ENCODE measurements at places on chromosomes 11 and 22. TPM values are rescaled to one million over a fixed set of nuclear protein-coding genes. Genes with fewer than 3 reads are reported as not detected.

The RAB39A gene
- 0.71 TPM for polyA plus RNA-seq

The C11orf58 gene
- polyA plus RNA-seq, result 83.9 TPM

GRCh38 chr11:1100417-1101245 lies 26.0 kb downstream of the MUC2 start:
- no peaks in the 10 kb centered on the region for H3K4me1 ChIP-seq
- DNase-seq, result peak; percentile 59
- H3K27me3 ChIP-seq, result no peaks in the 10 kb centered on the region
- H3K27ac ChIP-seq, result no peak overlapping the region
- no peaks in the 10 kb centered on the region for H3K36me3 ChIP-seq

DNA sequence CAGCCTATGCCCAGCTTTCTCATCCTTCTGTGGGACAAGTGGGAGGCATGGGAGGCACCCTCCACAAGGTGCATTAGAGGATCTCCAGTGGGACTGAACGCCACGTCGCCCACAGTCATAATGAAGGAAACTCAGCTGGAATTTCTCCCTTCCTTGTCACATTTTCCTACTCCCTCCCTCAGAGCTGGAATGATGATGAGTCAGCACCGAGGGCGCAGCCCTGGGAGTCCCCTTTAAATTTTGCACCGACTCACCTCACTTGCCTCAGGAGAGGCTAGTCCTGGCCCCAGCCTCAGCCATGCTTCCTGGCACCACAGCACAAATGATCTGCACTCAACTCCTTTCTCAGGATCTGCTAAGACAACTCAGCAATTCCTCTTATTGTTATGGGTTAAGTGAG lies 34.3 kb downstream of the DBX1 start:
- peaks cover 8% of the 10 kb centered on the region for H3K27me3 ChIP-seq
- H3K36me3 ChIP-seq, result no peaks in the 10 kb centered on the region
- no peak overlapping the region for H3K4me3 ChIP-seq
- DNase-seq, result no peak
- no peaks in the 10 kb centered on the region for H3K4me1 ChIP-seq

GRCh38 chr11:134554861-134555260 lies 142.8 kb upstream of the B3GAT1 start:
- no peaks in the 10 kb centered on the region for H3K4me1 ChIP-seq
- DNase-seq, result no peak
- H3K27ac ChIP-seq, result no peak overlapping the region
- H3K36me3 ChIP-seq, result no peaks in the 10 kb centered on the region
- H3K27me3 ChIP-seq, result no peaks in the 10 kb centered on the region

All from spleen (tissue), 13 donors.